Gastroesophageal sphincter (tissue), 4 donors: ENCODE measurements at places on chromosomes 16 and 17. TPM values are rescaled to one million over a fixed set of nuclear protein-coding genes. Genes with fewer than 3 reads are reported as not detected.

GRCh38 chr16:53947642-53948041 is 243.7 kb downstream of the FTO start:
- no peak for ATAC-seq

GRCh38 chr16:50037662-50038220 is 12.7 kb downstream of the CNEP1R1 start:
- ATAC-seq = no peak

GRCh38 chr16:73319261-73319660 is 271.3 kb upstream of the ZFHX3 start:
- ATAC-seq = no peak

DNA sequence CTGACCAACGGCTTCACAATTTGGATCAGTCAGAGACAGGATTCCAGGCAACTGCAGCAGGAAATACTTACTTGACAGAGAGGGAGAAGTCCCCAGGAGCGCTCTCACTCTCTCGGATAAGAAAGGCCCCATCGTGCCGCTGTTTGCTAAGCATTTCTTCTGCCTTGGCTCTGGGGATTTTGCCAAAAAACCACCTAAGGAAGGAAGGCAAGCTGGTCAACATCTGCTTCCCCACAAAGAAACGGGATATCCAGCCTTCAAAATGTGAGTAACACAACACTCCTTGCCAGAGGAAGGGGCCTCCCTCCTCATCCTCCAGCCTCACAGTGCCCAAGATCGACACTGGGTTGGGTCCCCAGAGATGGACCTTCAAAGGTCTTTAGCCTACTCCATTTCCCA is 36.6 kb upstream of the SLC25A19 start:
- no peak for ATAC-seq

Gene IGF2BP1
- not detected for total RNA-seq

DNA sequence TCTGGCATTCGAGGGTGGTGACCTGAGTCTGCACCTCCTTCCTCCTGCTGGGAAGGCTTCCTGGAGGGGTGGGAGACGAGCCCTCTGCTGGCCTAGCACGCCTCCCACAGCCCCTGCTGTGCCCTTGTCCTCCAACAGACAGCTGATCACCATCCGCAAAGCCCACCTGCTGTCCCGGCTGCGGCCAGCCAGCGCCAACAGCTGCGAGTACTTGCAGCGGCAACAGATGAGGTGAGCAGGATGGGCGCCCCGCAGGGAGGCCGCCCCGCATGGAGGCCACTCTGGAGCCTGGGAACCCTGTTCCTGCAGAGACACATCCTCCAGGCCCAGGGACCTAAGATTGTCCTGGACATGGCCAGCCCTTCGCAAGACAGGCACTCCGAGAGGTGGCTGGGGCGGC is 21.6 kb downstream of the UBALD1 start:
- no peak for ATAC-seq

Gene CDH11
- 37.4 TPM for total RNA-seq

DNA sequence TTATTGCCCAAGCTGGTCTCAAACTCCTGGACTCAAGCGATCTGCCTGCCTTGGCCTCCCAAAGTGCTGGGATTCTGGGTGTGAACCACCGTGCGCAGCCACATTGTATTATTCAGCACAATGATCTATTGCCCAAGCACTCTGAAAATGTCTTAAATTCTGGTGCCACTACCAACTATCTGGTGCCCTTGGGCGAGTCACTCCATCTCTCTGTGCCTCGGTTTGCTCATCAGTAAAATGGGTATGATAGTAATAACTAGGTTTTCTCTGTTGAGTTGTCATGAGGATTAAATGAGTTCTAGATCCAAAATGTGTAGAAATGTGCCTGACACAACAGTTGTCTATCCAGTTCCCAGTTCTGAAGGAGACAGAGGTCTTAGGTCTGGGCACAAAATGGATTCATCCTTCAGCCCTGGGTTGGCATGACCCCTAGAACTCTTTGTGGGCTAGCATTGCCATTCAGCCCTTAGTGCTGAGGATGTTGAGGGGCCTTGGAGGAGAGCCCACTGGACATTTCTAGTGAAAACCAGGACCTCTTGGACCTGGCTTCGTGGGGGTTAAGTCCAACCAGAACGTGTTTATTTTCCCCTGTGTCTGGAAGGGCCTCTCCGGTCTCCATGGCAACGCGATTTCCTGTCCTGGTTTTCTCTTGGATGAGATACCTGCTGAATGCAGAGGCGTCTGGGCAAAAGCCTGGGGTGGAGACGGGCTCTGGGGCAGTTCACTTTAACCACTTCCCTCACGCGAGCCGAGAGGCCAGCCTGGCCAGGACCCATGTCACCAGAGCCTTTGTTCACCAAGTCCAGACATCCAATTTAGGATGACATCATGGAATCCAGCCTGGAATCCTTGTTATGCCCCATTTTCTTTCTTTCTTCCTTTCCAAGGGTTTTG is 43.7 kb upstream of the TNRC6A start:
- peak; percentile 80 for ATAC-seq

Gene DHRS7C
- not detected for total RNA-seq

GRCh38 chr16:22210854-22211253 is 4.8 kb downstream of the EEF2K start:
- ATAC-seq = no peak

Gene DCXR
- 140 TPM for total RNA-seq

DNA sequence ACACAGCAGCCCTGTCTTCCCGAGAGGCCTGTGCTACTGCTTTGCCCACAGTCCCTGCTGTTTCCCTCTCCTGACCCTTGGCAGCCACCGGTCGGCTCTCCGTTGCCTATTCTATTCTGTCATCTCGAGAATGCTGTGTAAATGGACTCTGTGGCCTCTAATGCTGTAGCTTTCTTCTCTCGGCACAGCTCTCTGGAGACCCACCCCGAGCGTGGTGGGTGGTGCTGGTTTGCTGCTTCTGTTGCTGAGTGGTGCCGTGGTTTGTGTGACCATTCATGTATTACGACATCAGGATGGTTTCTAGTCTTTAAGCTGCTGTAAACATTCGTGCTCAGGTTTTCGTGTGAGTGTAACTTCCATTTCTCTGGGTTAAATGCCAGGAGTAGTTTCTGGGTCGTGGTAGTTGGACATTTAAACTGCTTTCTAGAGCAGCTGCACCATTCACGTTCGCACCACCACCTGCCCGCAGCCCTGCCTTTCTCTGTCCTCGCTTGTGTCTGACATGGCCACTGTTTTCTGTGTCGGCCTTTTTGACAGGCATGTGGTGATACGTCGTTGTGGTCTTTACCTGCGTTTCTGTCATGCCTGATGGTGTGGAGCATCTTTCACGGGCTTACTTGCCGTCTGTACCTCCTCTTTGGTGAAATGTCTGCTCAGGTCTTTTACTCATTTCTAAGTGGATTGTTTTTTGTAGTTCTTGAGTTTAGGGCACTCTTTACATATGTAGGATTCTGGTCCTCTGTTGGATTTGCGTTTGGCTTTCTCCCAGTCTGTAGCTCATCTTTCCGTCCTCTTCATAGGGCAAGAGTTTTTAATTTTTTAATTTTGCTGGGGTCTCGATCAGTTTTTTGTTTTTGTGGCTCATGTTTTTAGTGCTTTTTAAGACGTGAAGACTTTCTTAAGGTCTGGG is 47.7 kb upstream of the ZNF750 start:
- ATAC-seq = no peak

DNA sequence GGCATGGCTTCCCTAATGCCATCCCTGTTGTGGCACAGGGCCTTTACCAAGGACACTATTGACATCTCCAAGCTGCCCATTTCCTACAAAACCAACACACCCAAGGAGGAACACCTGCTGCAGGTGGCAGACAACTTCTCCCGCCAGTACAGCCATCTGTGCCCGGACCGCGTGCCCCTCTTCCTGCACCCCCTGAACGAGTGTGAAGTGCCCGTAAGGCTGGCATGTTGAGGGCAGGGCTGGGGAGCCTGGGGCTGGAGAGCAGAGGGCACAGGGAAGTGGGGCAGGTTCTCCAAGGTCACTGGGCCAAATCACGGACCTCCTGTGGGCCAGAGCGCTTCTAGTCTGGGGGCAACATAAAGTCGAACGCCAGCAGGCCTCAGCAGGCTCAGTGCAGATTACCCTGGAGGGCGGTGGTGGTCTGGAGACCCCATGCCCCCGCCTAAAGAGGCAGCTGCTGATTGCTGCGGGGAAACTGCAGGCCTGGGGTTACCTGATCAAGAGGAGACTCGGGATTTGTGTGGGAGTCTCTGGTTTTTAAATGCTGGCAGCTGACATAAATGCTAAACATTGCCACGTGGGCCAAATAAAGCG is 4.3 kb downstream of the DRC7 start:
- ATAC-seq = no peak

GRCh38 chr16:19898924-19899604 is 14.4 kb upstream of the GPRC5B start:
- ATAC-seq = no peak

GRCh38 chr16:52729731-52730130 is 182.8 kb upstream of the TOX3 start:
- ATAC-seq = no peak

Gene FLII
- total RNA-seq = 283 TPM

Gene TMEM100
- 63.8 TPM for total RNA-seq

GRCh38 chr17:80749611-80750010 is 205.0 kb downstream of the RPTOR start:
- no peak for ATAC-seq

Gene SPECC1
- total RNA-seq = 31.6 TPM

Gene RCVRN
- total RNA-seq = 0.27 TPM

- ATAC-seq = no peak
Observed at GRCh38 chr17:77352996-77353395, 212.2 kb downstream of the SEC14L1 start.

DNA sequence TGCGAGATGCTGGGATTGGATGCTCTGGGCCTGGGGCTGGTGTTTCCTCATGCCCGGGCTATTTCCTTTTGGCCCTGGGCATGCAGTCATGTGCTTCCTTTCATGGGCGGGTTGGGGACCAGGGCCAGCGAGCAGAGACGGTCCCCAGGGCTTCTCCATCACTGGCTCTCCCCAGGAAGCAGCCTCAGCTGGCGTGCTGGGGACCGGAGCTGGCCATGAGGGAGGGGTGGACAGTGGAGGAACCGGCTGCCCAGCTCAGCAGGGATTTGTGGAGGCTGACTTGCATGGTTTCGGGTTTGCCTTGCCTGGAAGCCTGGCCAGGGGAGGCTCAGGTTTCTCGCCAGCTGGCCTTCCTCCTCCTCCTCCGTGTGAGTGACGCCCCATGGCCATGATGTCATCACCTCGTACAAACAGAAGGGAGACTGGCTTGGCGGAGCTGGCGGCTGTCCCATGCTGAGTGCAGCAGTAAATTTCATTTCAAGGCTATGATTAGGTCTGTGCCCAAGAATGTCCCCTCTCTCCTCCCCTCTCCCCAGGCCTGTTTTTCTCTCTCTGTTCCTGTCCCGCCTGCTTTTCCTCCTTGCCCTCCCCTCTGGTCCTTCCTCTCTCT is 8.9 kb upstream of the TIMP2 start:
- ATAC-seq = peak; percentile 88

- no peak for ATAC-seq
Observed at GRCh38 chr16:9092978-9093344, 1.5 kb downstream of the HAPSTR1 start.

DNA sequence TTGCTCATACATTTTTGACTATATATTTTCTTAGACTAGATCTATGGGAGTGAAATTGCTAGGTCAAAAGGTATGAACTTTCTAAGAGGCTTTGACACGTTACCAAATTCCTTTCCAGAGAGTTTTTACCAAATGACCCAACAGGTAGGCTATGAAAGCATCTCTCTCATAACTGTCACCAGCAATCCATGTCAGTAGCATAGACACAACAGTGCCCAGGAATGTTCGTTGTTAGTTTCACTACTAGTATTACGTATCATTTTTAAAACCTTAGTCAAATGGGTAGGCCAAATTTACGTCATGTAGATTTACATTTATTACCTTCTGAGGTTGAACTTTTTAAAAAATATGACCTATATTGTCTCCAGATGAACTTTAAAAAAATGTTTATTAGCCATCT is 66.8 kb downstream of the MARCHF10 start:
- ATAC-seq = no peak
